Caki2 (cell line): ENCODE measurements at places on chromosomes 13 and 19. TPM values are rescaled to one million over a fixed set of nuclear protein-coding genes. Genes with fewer than 3 reads are reported as not detected.

- no peak for DNase-seq
Observed at GRCh38 chr19:6273701-6274601, 5.8 kb downstream of the MLLT1 start.

Gene ZNF546
- total RNA-seq = 3.6 and 7.0 TPM in 2 replicates

GRCh38 chr13:106163426-106163825 lies 372.0 kb downstream of the EFNB2 start:
- DNase-seq = no peak

Gene WDR88
- total RNA-seq = not detected in 2 replicates

DNA sequence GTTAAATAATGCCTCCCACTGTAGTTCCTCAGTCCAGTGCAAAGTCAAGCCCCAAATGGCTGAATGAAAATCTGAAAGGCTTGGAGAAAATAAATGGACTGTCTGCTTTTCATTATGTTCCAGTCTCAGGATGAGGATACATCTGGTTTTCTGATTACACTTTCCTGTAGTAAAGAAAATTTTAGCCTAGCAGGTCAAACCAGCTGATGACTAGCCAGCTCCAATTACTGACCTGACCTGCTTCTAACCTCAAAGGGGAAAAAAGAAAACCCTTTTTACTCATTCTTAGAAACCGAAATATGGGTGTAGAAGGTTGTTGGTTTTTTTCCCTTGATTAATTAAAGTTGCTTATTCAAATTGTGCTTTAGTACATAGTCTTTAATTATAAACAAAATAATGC lies 418.4 kb downstream of the EFNB2 start:
- DNase-seq = no peak

- DNase-seq = no peak
Observed at GRCh38 chr13:66344805-66345517, 885.2 kb downstream of the PCDH9 start.

- DNase-seq = no peak
Observed at GRCh38 chr13:100510208-100510957, 78.2 kb downstream of the GGACT start.

- DNase-seq = no peak
Observed at GRCh38 chr19:43638995-43639518, 593 bp downstream of the CADM4 start.

- DNase-seq = peak; percentile 94
Observed at GRCh38 chr19:38290631-38291147, 13.4 kb upstream of the C19orf33 start.

GRCh38 chr13:99299256-99299919 lies 7.8 kb downstream of the GPR183 start:
- no peak for DNase-seq

GRCh38 chr19:41626877-41627276 lies at the start of gene CEACAM4:
TSS of gene CEACAM4 (minus strand) at chr19:41627074. CDS start at chr19:41626963, 111 bp downstream.
- no peak for DNase-seq

Gene MYO1F
- total RNA-seq = 0.03 and 0.52 TPM in 2 replicates

- no peak for DNase-seq
Observed at GRCh38 chr19:46886546-46887239, 25.9 kb downstream of the ARHGAP35 start.

DNA sequence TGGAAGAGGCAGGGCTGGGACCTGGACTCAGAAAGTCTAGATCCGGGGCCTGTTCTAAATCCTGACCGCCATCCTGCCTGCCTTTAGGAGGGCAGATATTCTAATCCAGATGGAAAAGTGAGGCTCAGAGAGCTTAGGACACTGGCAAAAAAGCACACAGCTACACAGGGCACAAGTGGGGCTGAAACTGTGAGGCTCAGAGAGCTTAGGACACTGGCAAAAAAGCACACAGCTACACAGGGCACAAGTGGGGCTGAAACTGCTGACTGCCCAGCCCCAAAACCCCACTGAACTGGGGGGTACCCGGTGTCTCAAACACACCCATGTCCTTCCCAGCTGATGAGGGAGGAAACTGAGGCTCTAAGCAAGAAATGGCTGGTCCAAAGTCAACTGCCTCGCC lies 2.0 kb downstream of the AKT1S1 start:
- DNase-seq = no peak

- no peak for DNase-seq
Observed at GRCh38 chr13:110714797-110715394, 1.4 kb downstream of the ING1 start.

Gene ACER1
- total RNA-seq = not detected in 2 replicates

DNA sequence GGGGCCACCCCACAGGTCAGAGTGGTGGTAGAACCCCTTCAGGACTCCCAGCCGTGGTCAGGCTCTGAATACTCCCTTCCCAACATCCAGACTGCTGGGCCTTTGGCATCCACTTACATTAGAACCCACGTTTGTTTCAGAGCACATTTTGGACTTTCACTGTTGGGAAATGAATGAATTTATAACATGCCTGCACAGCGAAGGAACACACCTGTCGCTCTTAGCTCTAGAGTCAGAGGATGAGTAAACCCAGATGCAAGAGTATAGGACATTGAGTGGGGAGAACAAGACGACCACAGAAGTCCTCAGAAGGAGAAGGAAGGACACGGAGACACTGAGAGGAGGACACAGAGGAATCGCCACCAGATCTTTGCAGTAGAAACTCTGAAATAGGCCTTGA lies 30.9 kb downstream of the SHISA2 start:
- no peak for DNase-seq

DNA sequence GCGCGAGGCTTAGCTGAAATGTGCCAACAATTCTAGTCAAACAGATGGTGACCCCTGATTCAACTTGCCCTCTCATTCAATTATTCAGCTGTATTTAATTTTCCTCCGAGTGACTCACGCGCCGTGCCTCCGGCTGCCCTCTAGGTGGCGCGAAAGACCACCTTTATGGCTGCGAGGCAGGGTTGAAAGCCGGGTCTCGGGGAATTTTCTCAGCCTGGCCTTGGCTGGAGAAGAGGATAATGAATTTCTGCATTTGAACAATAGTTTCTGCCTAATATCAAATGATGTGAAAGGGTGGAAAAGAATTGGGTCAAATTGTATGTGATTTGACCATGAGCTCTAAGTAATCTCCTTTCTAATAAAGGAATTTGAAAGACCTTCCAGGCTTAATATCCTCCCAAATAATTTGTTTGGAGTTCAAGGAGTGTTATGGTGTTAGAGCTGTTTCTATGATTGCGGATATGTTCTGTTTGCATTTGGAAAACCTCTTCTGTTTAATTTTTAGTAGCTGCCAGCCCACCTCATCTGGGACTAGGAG lies 310.9 kb downstream of the ZNF536 start:
- peak; percentile 77 for DNase-seq

Gene SPATA13
- 10.0 and 18.7 TPM in 2 replicates for total RNA-seq

Gene TICAM1
- total RNA-seq = 2.6 and 10.5 TPM in 2 replicates

- no peak for DNase-seq
Observed at GRCh38 chr13:101930331-101930730, 471.5 kb downstream of the FGF14 start.

Gene ICAM4
- total RNA-seq = not detected in 2 replicates

DNA sequence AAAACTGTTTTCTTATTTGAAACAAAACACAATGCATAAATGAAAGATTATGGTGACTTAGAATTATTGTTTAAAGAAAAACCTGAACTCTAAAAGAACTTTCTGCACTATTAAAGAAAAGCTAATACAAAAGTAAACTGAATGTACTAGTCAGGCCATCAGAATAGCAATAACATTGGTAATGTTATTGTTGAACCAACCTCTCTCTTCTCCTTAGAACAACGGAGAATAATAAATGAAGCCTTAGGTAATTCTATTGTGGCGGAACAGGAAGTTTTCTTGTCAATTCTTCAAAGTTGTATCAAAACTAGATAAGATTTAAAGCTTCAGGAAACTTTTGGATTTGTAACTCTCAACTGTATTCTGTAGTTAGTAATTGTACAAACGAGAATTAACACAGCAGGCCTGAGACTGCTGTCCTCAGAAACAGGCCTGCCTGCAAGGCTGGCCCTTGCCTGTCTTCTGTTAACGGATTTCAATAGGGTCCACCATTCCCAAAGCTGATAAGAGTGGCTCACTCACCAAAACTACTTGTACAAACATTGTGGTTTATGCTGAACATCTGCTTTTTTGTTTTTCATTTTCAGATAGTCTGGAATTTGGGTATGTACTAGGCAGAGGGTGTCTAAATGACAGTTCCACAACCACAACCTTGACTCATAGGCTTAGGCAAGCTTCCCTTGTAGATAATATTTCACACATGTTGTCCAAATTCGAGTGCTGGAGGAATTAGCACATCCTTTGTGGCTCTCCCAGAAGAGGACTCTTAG lies 825.8 kb downstream of the GPC5 start:
- no peak for DNase-seq

DNA sequence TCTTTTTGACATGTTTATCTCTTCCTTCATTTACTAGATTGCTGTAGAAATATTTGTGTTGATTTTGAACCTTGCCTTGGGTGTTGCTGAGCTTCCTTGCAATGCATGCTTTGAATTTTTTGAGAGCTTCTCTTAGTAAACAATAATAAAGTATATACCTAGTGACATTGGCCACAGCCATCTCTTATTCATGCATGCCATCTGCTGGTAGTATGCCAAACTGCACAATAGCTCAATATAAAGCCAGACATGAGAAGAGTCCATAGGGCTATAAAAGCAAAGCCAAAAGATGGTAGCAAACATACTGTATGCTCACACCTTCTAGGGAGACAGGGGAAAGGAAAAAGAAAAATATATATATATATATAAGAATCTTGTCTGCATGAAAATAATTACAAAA lies 18.9 kb upstream of the ZSCAN5A start:
- DNase-seq = peak; percentile 37

DNA sequence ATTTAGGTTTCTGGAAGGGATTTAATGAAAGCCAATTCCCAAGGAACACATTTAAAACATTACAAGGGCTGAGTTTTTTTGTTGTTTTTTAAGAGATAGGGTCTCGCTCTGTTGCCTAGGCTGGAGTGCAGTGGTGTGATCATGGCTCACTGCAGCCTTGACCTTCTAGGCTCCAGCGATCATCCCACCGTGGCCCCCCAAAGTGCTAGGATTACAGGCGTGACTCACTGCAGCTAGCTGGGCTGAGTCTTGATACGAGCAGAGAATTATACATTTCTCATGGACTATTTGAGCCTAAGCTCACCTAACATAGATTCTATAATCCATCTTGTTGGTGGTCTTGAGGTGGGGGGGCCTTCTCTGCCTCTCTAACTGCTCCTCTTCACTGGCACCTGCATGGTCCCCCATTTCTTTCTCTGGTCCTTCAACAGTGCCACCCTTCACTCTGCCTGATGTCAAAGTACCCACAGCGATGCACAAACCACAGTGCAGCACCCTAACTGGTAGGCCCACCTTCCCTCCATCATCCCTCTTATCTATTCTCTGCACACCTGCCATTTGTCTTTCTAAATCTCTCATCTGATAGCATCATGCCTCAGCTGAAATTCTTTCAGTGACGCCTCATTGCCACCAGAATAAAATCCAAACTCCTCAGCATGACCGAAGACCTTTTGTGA lies 37.4 kb downstream of the DOCK9 start:
- DNase-seq = no peak

DNA sequence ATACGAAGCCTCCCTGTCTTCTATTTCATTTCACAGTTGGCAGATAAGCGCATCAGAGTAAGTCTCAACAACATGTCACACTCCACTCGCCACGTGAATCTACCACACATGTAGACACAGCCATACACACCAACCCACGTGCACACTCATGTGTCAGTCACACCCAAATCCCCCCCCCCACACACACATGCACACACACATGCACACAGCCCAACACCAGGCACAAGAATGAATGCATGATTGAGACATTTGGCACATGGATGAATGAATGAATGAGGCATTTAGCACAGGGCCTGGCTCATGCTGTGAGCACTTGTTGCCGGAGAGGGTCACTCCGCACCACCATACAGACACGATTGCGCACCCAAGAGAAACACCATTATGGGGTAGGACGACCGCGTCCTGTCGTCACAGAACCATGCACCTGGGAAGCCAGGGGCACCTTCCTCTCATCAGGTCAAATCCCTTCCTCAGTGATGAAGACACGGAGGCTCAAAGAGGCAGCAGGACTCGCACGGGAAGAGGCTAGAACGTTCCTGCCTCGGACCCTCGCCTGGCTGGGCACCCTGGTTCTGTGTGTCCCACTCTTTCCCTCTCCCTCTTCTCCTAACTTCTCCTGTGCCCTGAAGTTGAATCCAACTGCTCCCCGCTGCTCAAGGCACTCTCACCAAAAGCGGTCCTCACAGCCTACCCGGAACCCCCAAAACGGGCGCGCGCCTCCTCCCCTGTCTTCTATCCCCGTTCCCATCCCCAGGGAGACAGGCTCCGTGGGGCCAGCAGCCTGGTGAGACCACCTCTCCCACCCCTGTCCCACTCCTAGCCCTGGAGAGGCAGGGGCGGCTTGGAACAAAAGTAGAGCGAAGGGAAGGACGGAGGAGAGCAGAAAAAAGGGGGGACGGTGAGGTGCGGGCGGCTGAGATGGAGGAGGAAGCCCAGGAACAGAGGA lies 1.3 kb downstream of the MEIS3 start:
- no peak for DNase-seq

GRCh38 chr19:38250821-38251563 lies 5.2 kb downstream of the PPP1R14A start:
- DNase-seq = no peak

DNA sequence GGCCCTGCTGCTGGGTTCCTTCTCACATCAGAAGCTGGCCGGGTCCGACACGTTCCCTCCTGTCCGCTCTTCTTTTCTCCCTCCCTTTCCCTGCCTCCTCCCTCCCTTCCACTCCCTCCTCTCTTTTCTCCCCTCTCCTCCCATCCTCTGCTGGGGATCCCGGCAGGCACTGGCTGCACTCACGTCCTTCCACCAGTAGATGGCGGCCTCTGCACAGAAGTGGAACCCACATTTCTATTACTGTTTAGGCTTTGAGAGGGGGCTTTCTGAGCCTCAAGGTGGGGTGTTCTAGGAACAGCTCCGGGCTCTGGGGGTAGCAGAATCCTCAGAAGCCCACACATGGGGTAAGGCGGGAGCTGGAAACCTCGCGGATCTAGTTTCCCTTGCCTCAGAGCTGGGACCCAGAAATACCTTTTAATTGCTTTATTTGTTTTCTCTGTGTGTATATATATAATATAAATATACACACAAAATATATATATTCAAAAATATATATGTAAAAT lies 294.2 kb downstream of the ZNF536 start:
- peak; percentile 38 for DNase-seq

DNA sequence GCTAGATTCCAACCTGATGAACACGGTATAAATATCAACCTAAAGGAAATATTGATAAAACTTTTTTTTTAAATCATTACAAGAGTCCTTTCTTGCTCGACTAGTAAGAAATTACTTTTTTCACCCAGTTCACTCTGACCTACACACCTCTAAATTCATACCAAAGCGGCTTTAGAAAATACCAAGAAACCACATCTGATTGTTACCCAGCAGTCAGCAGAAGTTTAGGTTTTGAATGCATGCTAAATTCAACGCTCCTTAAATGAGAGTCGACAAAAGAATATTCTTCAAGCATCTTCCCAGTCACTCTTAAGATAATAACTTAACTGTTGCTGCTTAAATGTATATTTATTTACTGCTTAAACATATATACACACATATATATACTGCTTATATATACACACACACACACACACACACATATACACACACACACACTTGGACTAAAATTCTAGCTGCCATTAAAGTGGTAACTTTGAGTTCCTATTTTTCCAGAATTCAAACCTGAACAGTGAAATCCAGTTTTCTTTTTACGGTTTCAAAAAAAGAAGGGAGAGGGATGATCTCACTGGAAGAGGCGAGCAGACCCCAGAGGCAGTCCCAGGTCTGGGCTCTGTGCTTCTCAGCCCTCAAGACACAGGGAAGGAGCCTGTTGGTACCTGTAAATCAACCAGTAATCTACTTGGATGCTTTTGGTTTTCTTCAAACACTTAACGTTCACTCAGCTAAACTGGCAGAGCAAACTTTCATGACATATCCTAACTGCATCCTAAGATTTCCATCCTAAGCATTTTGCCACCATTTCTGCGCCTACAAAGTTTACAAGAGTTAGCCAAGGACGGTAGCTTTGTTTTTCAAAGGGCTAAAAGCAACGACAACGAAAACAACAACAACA lies 1.7 kb downstream of the STK24 start:
- DNase-seq = no peak

Gene UBL5
- 255 and 266 TPM in 2 replicates for total RNA-seq
